ENCODE measurements at places on chromosomes 6 and 20.

DNA sequence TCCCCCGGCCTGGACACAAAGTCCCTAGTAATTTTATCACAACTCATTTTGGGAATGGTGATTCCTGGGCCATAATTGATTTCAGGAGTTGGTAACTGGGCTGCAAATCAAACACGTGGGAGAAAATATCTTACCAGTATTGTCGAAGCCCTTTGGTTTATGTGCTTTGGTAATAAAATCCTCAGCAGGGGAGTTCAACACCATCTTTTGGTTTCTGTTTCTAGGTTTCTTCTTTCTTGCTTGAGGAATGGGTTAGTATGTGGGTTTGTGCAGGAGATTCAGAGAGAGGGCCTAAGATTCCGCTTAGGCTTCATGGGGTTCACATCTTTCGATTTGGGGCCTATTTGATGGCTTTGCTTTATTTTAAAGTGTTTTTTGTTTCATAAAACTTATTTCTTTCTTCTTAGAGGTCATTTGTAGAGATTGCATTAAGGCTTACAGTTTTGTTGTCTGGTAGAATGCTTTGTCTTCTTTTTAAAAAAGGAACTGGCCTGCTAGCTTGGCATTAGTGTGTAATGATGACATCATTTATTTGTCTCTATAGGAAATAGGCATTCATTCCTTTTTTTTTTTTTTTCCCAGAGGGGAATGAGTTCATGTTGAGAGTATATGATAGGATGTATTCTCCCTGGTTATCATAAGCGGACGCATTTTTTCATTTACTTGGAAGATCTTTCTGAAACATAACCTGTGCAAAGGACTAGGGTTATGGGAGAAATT lies 45.8 kb downstream of the CYP24A1 start:
- no peak for DNase-seq

GRCh38 chr6:89542081-89542857 lies 96.3 kb downstream of the LYRM2 start:
- no peak for DNase-seq

- no peak for DNase-seq
These were observed 4.1 kb downstream of the SPTLC3 start for GRCh38 chr20:13012886-13013285.

GRCh38 chr6:108453601-108454185 lies 107.0 kb upstream of the FOXO3 start:
- DNase-seq, result no peak

DNA sequence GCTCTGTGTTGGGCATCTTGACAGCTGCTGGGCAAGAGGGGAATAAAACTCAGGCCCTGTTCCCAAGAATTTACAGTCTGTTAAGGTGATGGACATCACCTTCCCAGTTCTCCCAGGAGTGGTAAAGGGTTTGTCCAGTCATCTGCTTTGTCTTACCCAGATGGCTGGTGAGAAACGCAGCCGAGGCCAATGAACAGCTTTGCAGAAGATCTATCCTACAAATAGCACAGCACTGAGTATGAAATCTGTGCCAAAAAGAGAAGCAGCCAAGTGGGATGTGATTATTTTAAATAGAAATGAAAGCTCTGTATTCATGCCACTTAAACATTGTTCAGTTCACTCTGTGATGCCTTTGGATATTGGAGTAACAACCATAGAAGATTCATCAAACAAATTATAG lies 132.7 kb upstream of the SLC22A16 start:
- DNase-seq, result no peak

- DNase-seq, result no peak
These were observed 21.1 kb downstream of the ZNF184 start for GRCh38 chr6:27451660-27452390.
